Smooth muscle cell of trachea (primary cell): ENCODE measurements at places on chromosomes 5 and 9. TPM values are rescaled to one million over a fixed set of nuclear protein-coding genes. Genes with fewer than 3 reads are reported as not detected.

Gene EGFLAM
- 2.5 and 3.0 TPM in 2 replicates for total RNA-seq

Gene N4BP3
- total RNA-seq, result 1.7 and 2.2 TPM in 2 replicates

Gene GFPT2
- 44.7 and 67.6 TPM in 2 replicates for total RNA-seq

Gene NXNL2
- total RNA-seq, result 2.0 and 2.3 TPM in 2 replicates

Gene FCN2
- not detected in 2 replicates for total RNA-seq

Gene CDC25C
- total RNA-seq, result 0.66 and 13.7 TPM in 2 replicates

Gene SLC28A3
- total RNA-seq, result 0.15 and 0.50 TPM in 2 replicates
